ENCODE measurements at places on chromosomes 2 and 18. TPM values are rescaled to one million over a fixed set of nuclear protein-coding genes. Genes with fewer than 3 reads are reported as not detected.

UPP2 gene
- not detected for total RNA-seq

PER2 gene
- total RNA-seq: 1.7 TPM

IL36G gene
- not detected for total RNA-seq

PPP1R1C gene
- total RNA-seq: 0.13 TPM

RALBP1 gene
- 69.5 TPM for total RNA-seq

OTOS gene
- total RNA-seq: not detected

ASB18 gene
- not detected for total RNA-seq

LYG1 gene
- total RNA-seq: 0.13 TPM

C2orf66 gene
- under 0.01 TPM for total RNA-seq

NDUFS1 gene
- 102 TPM for total RNA-seq

SULT1C4 gene
- total RNA-seq: 114 TPM

FBLN7 gene
- total RNA-seq: 6.6 TPM

TUBA3E gene
- not detected for total RNA-seq

CPLX4 gene
- total RNA-seq: not detected

COBLL1 gene
- total RNA-seq: 2.2 TPM

All from dermis microvascular lymphatic vessel endothelial cell (primary cell).